ENCODE measurements at places on chromosomes 16 and 17.
A peak's percentile ranks its signal among the peaks of the same experiment; 100 is the strongest.

GRCh38 chr16:66020046-66020445, 346.4 kb upstream of the CDH5 start:
- no peak for DNase-seq

- DNase-seq = no peak
Observed at GRCh38 chr16:1126586-1126985, 26.3 kb upstream of the CACNA1H start.

- no peak for DNase-seq
Observed at GRCh38 chr17:67456103-67456502, 79.0 kb downstream of the PITPNC1 start.

GRCh38 chr17:32912218-32912897, 15.6 kb upstream of the TMEM98 start:
- no peak for DNase-seq

- DNase-seq = no peak
Observed at GRCh38 chr16:14252860-14253259, 181.7 kb downstream of the MRTFB start.

DNA sequence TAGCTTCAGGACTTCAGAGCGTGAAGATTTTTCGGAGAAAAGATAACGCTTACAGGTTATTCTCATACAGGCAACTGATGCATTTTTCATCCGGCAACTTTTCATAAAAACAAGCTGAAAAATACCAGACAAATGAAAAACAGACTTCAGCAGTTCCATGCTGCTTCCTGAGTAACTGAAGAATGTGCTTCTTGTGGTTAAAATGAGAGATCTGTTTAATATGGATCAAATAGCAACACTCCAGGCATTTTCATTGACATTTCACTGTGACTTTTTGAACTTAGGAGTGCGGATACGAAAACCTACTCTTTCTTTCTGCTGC, 705 bp upstream of the PITPNC1 start:
- DNase-seq = no peak

DNA sequence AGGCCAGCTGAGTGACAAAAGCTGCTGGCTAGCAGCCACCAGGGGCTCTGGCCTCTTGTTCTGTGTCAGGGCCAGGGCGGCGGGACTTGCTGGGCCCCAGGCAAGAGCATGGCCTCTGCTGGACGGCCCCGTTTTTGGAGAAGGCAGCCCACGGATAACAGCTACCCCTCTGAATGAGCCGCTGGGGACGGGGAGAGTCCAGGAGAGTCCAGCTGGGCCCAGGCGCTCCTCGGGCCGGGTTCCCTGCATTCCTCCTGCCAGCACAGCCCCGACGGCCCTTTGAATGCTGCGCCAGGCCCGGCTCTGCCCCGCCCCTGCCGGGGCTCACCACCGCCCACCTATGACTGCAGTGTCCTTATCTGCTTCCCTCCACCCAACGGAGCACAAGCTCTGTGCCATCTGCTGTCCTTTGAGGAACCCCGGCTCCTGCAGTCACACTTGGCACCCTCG, 33.4 kb downstream of the SLC7A5 start:
- DNase-seq = no peak

DNA sequence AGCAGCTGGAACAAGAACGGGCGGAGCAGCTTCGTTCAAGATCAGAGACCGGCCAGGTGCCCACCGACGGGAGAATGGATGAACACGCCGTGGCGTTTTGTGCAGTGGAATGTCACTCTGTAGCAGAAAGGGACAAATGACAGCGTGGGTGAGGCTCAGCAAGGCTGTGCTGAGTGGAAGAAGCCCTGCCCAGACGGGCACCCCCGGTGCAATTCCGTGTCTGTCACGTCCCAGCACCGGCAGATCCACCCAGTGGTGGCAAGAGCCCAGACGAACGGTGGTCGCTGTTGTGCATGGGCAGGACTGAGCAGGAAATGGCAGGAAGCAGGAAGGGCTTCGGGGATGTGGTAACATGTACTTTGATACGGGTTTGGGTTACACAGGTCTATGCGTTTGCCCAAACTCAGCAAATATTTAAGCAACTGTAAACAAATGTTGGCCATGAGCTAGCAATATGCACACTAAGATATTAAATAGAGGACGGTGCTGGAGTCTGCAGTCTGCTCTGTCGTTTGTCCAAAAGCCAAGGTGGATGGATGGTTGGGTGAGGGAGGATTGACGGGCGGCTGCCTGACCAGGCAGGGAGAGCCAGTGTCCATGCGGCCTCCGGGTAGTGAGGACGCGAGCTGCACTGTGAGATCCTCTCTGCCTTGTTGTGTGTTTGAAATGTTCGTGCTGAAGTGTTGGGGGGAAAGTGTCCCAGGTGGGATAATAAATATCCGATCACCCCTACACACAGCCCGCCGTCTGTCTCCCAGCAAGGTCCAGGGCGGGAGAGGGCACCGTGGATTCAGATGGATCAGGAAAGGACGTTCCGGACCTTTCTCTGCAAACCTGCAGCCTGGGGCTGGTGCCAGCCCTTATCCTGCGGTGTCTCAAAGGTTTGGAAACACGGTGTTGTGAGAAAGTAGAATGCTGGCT, 48.4 kb downstream of the COX4I1 start:
- no peak for DNase-seq

DNA sequence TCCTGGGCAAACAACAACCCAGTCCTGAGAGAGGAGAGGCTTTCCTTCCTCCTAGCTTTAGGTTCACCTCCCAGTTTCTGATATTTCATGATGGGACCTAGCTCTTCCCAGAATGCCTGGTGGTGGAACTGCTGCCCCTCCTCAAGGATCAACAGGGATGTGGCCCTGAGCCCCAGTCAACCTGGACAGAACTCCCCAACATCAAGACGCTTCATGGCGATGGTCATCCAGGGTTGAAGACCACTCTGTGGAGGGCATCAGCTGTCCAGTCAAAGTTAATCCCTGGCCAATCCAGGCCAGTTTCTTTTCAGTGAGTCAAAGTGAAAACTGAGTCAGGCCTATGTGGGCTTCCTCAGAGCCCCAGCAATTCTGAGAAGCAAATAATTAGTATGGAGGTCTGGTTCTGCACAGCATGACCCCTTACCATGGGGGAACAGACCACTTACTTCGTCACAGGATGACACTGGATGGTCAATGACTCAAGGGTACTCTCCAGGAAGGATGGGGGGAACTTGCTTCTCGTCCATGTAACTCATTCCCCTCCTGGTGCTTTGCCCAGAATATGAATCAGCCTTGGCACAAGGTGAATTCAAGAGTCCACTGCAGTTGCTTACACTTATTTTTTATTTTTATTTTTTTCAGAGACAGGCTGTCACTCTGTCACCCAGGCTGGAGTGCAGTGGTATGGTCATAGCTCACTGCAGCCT, 14.7 kb upstream of the XYLT2 start:
- no peak for DNase-seq

- DNase-seq = no peak
Observed at GRCh38 chr17:1779571-1780131, 17.8 kb downstream of the SERPINF1 start.

GRCh38 chr16:749010-749409, 8.2 kb upstream of the CIAO3 start:
- no peak for DNase-seq

GRCh38 chr17:30296499-30297080, 4.8 kb upstream of the BLMH start:
- no peak for DNase-seq

DNA sequence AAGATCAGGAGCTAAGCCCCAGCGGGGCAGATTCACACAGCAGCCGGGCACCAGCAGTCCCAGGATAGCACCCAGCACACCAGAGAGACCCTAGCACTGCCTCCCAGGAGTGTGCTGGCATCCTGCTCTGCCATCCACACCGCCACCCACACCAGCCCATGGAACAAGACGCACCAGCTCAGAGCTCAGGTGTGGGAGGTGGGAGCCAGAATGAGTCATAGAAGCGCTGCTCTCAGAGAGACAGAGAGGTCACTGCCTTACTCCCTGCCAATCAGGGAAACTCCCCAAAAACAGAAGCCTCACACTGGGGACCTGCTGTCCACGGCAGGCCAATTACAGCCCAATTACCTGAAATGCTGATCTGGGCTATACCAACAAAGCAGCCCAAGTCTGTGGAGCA, 64.9 kb downstream of the CDYL2 start:
- peak; percentile 4 for DNase-seq

DNA sequence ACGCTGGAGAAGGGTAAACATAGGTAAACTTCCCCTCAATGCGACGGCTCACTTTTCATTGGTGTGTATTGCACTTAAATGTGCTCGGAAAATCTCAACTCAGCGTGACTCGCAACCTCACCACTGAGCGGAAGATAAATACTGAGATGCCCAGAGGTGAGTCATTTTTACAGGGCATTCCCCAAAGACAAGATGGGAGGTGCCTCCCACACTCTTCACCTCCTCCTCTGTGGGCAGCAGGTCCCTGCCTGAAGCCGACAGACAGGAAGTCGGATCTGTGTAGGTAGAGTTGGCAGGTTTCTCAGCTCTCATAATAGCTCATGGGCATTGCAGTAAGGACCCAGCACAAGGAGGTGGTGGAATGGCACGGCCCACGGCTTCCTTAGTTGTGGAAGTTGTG, 274.6 kb upstream of the HSBP1 start:
- DNase-seq = no peak

GRCh38 chr17:78357177-78357586, 2.7 kb downstream of the SOCS3 start:
- DNase-seq = no peak

- DNase-seq = no peak
Observed at GRCh38 chr17:54439816-54440215, 460.8 kb upstream of the TOM1L1 start.

- no peak for DNase-seq
Observed at GRCh38 chr17:57902800-57903759, 52.1 kb downstream of the CUEDC1 start.

GRCh38 chr16:81513204-81514040, 68.8 kb downstream of the CMIP start:
- DNase-seq = no peak

GRCh38 chr17:3917391-3917931, 1.2 kb upstream of the P2RX1 start:
- no peak for DNase-seq

GRCh38 chr17:57948555-57949420, 6.4 kb downstream of the CUEDC1 start:
- no peak for DNase-seq

GRCh38 chr16:27805828-27806351, 255.9 kb downstream of the KATNIP start:
- no peak for DNase-seq

- DNase-seq = no peak
Observed at GRCh38 chr17:61537264-61537771, 53.7 kb downstream of the NACA2 start.

GRCh38 chr16:55703003-55704001, 47.5 kb downstream of the SLC6A2 start:
- no peak for DNase-seq

- no peak for DNase-seq
Observed at GRCh38 chr16:85334718-85335583, 222.7 kb upstream of the CIBAR2 start.

DNA sequence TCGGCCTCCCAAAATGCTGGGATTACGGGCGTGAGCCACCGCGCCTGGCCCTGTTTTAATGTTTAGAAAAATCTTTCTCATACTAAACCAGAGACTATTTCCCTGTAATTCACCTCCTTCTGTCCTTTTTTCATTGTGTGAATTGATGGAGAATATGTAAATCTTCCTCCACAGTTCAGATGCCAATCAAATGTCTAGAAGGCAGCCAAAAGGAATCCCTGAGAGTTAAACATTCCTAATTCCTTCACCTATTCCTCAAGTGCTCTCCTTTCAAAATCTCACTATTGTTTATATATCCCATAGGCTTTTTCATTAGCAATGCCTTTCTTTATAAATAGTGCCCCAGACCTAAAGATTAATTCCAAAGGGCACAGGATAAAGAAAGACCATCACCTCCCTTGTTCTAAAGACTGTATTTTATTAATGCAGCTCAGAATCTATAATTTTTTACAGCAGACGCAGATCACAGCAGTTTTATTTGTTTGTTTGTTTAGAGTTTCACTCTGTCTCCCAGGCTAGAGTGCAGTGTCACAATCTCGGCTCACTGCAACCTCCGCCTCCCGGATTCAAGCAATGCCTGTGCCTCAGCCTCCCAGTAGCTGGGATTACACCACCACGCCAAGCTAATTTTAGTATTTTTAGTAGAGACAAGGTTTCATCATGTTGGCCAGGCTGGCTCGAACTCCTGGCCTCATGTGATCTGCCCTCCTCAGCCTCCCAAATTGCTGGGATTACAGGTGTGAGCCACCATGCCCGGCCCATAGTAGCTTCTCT, 30.5 kb downstream of the COPZ2 start:
- no peak for DNase-seq

- DNase-seq = no peak
Observed at GRCh38 chr16:47724115-47724785, 263.1 kb downstream of the PHKB start.

- no peak for DNase-seq
Observed at GRCh38 chr17:31437720-31438400, 46.4 kb downstream of the RAB11FIP4 start.

- DNase-seq = no peak
Observed at GRCh38 chr16:79436885-79437284, 163.7 kb downstream of the MAF start.

GRCh38 chr16:2469399-2470233, 1.5 kb upstream of the NTN3 start:
- DNase-seq = no peak

DNA sequence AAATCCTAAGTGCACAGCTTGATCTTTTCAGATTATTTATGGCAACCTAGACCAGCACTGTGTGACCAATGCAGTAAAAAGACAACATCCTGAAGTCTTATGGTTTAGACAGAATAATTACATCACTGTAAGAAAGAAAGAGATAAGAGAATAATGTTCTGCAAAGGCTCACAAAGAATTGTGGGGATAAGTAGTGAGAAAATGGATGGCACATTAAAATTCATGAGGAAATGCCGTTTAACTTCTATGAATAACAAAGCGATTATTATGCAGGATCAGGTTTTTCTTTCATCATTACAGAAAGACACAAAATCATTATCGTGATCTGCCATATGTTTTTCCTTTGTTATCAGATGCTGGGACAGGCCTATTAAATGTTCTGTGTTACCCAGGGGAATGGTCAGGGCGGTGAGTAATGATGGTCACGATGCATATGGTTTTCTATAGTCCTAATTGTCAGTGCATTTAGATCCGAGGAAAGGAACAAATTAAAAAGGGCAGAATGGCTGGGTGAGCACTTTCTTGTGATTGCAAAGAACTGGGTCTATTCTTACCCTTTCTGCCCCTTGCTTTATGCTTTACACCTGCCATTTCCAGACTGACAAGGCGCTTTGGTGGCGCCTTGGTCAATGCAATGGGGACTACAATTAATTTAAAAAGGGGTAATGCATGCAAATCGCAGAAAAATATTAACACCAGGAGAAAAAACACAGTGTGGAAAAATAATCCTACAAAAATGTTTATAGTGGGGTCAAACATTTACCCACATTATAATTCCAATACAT, 18.1 kb upstream of the DHX40 start:
- no peak for DNase-seq
